ENCODE measurements at places on chromosomes 13 and 19. TPM values are rescaled to one million over a fixed set of nuclear protein-coding genes. Genes with fewer than 3 reads are reported as not detected.

KCNN4 gene
- 0.25 TPM for total RNA-seq

DNA sequence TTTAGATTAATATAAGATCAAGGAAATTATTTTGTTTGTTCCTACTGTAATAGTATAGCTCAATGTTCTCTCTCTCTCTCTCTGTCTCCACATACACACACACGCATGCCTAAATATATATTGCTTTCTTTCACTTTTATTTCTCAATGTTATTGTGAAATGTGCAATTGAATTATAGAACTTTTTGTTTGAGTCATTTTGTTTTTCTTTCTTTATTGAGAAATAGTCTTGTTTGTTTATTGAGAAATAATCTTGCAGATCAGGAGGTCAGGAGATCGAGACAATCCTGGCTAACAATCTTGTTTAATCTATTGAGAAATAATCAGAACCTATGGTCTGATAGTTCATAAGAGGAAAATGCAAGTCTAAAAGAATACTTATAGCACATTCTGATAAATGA lies 1581.3 kb downstream of the EFNB2 start:
- no peak for DNase-seq

DNA sequence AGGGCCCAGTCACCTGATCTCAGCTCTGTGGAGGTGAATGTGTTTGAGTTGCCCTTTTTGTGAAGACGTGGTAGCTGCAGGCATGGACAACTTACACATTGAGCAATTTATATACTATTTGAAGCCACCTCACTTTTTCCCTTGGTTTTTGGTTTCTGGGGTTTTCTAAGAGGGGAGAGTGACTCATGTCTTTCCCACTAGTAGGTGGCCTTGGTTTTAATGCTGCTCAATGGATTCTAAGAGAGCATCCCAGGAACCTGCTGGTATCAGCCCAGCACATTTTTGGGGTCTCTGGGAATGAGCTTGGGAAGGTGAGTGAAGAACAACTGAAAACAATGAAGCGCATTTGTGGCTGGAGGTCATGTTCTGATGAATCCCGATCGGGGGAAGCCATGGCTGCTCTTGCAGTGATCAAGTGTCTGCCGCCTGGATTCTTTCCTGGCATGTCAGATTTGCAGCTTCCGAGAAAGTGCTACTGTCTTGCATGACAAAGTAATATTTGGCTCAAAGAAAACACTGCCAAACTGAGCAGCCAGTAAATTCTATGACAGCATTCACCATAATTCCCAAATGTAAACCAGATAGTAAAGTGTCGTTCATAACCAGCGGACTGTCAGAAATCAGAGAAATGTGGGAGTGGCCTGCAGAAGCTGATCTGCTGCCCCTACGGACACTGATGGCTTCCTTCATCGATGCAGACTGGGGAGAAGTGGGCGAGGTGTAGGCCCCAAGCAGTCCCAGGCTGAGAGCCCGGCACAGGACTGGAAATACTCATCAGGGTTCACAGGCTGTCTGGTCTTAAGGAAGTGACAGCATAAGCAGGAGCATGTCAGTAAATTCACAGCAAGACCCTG lies 98.7 kb downstream of the COL4A2 start:
- DNase-seq = no peak

SHC2 gene
- 15.6 TPM for total RNA-seq
